Small intestine (tissue), 16 donors: ENCODE measurements at places on chromosomes 5 and 9.
A peak's percentile ranks its signal among the peaks of the same experiment; 100 is the strongest.

- DNase-seq = peak; percentile 27
These were observed 1.0 kb downstream of the HMGCS1 start for GRCh38 chr5:43312076-43312661.

GRCh38 chr5:119341452-119342349 is 14.1 kb upstream of the TNFAIP8 start:
- DNase-seq = no peak

DNA sequence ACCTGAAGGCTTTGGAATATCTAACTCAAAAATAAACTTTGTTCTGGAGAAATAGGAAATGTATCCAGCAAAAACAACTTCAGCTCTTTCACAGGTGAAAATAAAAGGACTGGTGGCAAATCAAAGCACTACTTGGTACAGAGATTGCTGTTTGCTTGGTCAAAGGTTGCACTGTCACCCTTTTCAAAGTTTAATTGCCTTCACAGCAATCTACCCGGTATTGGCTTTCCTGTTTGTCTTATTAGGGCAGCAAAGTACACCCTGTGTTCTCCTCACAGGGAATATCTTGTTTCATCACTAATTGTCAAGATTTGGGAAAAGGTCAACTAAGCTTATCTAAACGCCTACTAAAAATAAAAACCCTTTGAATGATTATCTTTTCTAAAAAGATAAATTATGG is 214.1 kb upstream of the ADCY2 start:
- DNase-seq = peak; percentile 90

DNA sequence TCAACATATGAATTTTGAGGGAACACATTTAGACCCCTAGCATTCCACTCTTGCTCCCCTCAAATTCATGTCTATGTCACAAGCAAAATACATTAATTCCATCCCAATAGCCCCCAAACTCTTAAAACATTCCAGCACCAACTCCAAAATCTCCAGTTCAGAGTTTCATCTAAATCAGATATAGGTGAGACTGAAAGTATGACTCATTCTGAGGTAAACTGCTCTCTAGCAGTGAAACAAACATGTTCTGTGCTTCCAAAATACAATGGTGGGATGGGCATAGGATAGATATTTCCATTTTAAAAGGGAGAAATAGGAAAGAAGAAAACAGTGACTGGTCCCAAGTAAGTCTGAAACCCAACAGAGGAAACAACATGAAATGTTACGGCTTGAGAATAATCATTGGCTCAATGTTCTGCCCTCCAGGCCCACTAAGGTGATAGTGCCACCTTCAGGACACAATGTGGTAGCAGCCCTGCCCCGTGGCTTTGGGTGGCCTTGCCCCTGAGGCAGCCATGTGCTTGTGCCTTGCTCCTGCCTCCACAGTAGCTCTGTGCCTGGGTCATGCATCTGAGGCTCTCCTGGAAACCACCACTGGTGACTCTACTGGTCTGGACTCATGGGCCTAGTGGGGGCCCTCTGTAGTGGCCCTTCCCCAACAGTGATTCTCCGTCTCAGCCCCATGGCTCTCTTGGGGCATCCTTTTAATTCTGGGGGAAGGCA is 36.4 kb upstream of the IPPK start:
- no peak for DNase-seq

GRCh38 chr5:40321514-40321913 is 358.2 kb upstream of the PTGER4 start:
- no peak for DNase-seq

DNA sequence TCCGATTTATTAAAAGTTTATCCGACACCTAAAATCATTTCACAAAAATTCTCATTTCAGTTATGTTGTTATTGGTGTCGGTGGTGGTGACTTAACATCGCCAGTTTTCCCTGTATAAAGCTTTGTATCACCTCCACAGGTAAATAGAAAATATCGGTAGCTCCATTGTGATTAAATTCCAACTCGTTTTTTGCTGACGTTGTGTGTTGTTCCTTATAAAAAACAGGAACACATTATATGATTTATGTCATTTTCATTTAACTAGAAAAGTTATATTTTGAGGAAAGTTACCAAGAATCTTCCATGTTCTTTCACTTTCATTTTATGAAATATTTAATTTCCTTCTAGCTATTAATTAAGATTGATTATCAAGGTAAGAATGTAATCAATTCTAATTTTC is 635.9 kb downstream of the CDH18 start:
- DNase-seq = no peak
